ENCODE measurements at places on chromosomes 5 and 9. TPM values are rescaled to one million over a fixed set of nuclear protein-coding genes. Genes with fewer than 3 reads are reported as not detected.

CEP78 gene
- 2.9 TPM for polyA plus RNA-seq

ZSWIM6 gene
- 2.5 TPM for polyA plus RNA-seq

PHF24 gene
- 0.07 TPM for polyA plus RNA-seq

PSIP1 gene
- 28.6 TPM for polyA plus RNA-seq

GABRA6 gene
- polyA plus RNA-seq = not detected

HMMR gene
- polyA plus RNA-seq = 0.34 TPM

IL5 gene
- polyA plus RNA-seq = not detected

ZER1 gene
- 34.7 TPM for polyA plus RNA-seq

SPINK4 gene
- polyA plus RNA-seq = not detected

CYLC2 gene
- polyA plus RNA-seq = not detected

RPS14 gene
- polyA plus RNA-seq = 1,870 TPM

CMYA5 gene
- 341 TPM for polyA plus RNA-seq

SPEF2 gene
- polyA plus RNA-seq = 1.7 TPM

TBC1D9B gene
- 39.3 TPM for polyA plus RNA-seq

FGF1 gene
- 25.0 TPM for polyA plus RNA-seq

TMC1 gene
- polyA plus RNA-seq = 0.05 TPM

MSMP gene
- 0.27 TPM for polyA plus RNA-seq

C5orf52 gene
- not detected for polyA plus RNA-seq

GFPT2 gene
- 5.7 TPM for polyA plus RNA-seq

NAIF1 gene
- 5.0 TPM for polyA plus RNA-seq

CDX1 gene
- 0.09 TPM for polyA plus RNA-seq

FAM200C gene
- polyA plus RNA-seq = 3.4 TPM

GPR151 gene
- polyA plus RNA-seq = not detected

MED22 gene
- 15.2 TPM for polyA plus RNA-seq

All from right cardiac atrium (tissue), 5 donors.